Activated CD4-positive, CD25-positive, alpha-beta regulatory T cell treated with anti-CD3 and anti-CD28 coated beads, Interleukin-2, amount 50 U/mL, for 24 hours (primary cell): ENCODE measurements at places on chromosomes 2 and 18.

DNA sequence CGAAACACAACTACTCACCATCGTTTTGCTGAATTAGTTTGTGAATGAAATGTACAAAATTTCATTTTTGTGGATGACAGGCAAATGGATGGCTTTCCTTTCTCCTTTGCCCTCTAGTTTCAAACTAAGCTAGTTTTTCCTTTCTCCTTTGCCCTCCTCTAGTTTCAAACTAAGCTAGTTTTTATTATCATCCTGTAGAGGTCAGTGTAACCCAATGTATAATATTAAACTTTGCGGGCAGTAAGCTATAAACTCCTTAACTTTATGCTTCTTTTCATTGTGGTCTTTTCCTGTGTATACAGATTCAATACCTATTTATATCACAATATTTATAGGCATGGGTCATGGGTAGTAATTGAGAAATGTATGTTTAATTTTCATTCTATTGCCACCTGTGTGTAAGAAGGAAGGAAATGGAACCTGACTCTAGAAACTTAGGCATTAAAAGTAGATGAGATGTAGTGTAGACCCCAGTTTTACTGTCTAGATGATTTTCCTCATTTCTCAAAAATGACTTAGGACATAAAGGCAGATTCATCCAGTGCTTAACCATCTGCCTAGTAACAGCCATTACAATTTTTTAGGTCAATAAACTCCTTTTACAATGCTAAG is 58.1 kb downstream of the MAP3K19 start:
- no peak for ATAC-seq

- no peak for ATAC-seq
These were observed 226.4 kb upstream of the VWC2L start for GRCh38 chr2:214184461-214184860.

DNA sequence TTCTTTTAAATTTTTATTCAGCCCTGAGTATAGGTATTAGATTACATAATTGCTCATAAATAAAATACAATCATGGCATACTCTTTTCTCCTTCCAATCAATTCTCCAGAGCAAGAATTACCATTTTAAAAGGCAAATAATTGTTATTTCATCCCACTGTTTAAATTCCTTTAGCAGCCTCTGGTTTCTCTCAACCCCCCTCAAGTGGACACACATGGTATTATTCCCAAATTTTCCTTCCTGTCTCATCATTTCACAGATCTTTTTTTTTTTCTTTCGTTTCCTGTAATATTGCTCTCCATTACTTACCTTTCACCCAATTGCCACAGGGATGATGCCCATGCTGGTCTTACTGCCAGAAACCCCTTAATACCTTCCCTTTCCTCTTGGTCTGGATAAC is 385.2 kb downstream of the RIT2 start:
- ATAC-seq, result no peak

DNA sequence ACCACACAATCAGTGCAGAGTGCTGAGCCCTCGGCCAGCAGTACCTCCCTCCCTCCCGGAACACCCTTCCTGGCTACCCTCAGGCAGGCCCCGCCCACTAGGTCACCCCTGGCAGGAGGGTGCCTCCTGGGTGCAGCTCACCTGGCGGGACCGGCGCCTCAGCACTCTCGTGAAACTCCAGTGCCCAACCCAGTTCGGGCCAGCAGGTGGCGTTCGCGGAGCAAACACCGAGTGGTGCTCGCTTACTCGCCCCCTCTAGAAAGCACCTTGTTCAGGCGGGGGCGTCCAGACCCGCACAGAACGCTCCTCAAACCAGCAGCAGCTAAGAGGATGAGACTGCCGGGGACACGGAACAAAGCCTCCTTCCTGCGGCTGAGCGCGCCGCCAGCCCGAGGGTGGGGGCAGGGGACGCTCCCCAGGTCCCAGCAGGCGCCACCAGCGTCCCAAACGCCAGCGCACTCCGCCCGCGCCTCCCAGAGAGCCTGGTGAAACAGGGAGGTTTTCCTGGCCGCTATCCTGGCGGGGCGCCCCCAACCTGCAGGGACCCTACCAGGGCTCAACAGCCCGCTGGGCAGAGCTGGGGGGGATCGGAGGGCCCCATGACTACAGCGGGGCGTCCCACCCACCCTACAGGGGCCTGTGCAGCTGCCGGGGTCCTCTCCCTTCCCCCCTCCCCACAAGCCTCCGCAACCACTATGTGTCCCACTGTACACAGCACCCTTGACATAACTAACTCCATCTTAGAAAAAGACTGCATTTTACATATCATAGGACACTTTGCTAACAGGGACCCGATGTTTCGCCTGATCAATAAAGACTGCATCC is 44.7 kb downstream of the MRPS5 start:
- peak; percentile 87 for ATAC-seq

DNA sequence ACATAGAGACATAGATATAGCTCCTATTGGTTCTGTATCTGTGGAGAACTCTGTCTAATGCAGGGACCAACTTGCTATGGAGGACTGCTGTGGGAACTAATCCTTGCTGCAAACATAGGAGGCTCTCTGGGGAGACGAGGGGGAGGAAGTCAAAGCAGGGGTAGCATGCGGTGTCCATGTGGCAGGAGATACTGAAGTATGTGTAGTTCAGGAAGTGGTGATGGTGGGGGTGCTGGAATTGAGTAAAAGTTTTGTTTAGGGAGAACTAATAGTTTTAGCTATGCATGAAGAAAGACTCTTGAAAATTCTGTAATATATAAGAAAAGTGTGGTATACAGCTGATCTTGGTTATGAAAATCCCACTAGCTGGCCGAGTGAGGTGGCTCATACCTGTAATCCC is 62.0 kb downstream of the ANKRD44 start:
- no peak for ATAC-seq

GRCh38 chr2:32930436-32930835 is 16.3 kb upstream of the LTBP1 start:
- ATAC-seq, result no peak

DNA sequence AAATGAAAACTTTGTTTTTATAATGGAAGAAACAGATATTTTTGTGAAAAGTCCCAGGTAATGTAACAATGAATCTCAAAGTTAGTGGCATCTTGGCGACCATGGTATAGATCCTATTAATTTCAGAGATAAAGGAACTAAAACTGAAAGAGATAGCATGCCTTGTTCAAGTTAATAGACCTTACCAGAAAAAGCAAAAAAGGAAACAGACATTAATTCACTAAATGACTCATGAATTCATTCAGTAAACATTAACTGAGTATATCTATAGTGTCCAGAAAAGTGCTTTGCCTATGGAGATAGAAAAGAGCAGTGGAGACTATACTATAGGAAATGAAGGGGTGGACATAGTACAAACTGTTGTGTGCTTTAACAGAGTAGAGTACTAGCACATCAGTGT is 763.3 kb downstream of the TRIB2 start:
- no peak for ATAC-seq

DNA sequence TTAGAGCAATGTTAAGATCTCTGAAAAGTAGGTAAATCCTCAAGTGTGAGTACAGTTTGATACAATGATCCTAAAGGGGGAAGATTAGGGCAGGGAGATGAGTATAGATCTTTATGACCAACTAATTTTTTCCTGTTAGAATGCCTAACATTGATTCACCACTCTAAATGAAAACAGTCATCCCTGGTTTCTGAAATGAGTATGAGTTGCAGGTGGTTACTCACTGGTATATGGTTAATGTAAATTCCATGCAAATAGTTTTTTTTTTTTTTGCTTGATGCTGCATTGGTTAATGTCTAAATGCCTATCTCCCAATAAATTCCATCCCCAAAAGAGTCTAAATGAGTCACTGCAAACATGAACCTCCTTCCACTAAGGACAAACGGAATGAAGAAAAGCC is 55.0 kb upstream of the SERPINB2 start:
- peak; percentile 32 for ATAC-seq

- no peak for ATAC-seq
These were observed 676.1 kb upstream of the GYPC start for GRCh38 chr2:125979886-125980285.

DNA sequence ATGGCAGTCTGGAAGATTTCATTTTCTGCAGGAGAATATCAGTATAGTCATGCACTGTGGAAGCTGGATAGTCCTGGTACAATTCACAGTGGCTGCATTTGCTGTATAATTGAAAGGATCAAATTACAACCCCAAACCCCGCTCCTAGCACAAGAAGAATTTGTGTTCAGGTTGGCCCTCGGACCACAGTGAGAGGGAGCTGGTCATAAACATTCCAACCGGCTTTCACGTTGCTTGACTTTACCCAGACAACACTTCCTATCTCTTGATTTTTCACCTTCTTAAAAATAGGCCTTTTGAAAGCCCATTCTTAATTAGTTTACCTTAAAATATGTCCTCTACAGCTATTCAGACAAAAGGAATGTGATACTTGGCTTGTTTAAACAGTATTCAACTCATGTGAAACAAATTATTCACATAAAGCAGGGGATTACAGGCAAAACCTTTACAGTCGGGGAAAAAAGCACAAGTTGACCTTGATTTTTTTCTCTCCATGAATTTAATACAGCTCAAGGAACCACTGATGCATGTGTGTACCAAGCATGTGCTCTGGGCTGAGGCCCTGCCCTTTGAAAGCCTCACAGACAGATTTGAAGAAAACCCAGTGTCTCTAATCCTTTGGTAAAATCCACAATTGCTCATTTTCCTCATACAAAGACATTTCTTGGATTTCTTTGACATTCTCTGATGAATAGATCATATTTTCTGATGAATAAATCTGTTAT is 143.0 kb upstream of the SOX11 start:
- no peak for ATAC-seq
